ENCODE measurements at places on chromosomes 16 and 17.
A peak's percentile ranks its signal among the peaks of the same experiment; 100 is the strongest.

- no peak for DNase-seq
These were observed 9.8 kb downstream of the ADAM11 start for GRCh38 chr17:44768505-44769142.

DNA sequence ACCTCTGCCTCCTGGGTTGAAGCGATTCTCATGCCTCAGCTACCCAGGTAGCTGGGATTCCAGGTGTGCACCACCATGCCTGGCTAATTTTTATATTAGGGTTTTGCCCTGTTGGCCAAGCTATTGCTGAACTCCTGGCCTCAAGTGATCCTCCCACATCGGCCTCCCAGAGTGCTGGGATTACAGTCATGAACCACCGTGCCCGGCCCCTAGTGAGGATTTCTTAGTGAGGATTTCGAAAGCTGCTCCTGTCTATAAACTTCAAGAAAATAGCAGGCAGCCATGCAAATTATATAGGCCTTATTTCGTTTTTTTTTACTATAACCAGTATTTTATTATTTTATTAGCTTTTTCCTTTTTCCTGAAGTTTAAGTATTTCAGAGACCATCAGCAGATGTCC, 41.6 kb downstream of the EPN2 start:
- no peak for DNase-seq

DNA sequence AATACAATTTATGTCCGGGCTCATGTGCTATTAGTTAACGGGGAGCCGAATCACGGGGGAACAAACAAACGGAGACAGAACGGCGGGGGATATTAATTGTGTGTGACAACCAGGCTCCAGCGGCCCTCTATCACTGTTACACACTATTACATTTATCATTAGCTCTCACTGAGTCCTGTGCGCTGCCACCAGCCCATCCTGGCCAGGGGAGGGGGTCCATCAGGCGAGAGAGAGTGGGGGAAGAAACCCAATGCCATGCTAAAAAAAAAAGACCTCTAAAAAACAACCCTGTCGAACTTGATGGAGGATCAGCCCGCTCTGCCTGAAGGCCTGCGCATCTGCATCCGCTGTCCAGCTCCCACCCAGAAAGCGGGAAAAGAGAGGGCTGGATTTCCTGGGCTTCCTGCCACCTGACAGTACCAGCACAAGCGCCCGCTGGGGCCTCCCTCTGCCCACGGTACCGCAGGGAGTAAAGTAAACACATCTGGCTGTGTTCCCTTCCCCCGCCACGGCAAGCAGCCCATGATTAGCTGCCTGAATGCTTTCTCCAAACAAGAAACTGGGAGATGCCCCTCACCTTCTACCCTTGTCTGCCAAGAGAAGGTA, 41.7 kb downstream of the PIPOX start:
- DNase-seq, result no peak

GRCh38 chr17:35683591-35683990, 47.8 kb upstream of the RASL10B start:
- no peak for DNase-seq

- no peak for DNase-seq
These were observed 31.6 kb upstream of the ASIC2 start for GRCh38 chr17:33324736-33325135.

GRCh38 chr16:50282010-50282538, 15.7 kb downstream of the ADCY7 start:
- no peak for DNase-seq

GRCh38 chr16:10664720-10665126, 30.0 kb downstream of the TEKT5 start:
- DNase-seq, result no peak

- no peak for DNase-seq
These were observed 1.3 kb upstream of the KRTAP4-7 start for GRCh38 chr17:41082626-41083025.

GRCh38 chr16:46632778-46633733, 11.9 kb upstream of the SHCBP1 start:
- no peak for DNase-seq

- DNase-seq, result no peak
These were observed 107.3 kb downstream of the MSI2 start for GRCh38 chr17:57363580-57363979.

DNA sequence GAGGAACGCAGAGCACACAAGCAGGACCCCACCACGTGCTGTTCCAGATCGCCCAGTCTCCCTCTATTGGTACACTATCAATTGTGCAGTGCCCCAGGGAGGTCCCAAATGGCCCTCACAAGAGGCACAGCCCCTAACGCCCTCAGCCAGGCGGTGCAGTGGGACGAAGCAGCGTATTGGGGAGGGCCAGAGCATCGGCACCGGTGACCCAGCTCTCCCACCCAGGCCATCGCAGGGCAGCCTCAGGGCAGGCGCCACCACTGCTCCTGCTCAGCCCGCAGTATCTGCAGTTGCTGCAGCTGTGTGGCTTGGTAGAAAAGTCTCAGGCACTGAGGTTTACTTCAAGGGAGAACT, 5.9 kb upstream of the FAAP100 start:
- no peak for DNase-seq

DNA sequence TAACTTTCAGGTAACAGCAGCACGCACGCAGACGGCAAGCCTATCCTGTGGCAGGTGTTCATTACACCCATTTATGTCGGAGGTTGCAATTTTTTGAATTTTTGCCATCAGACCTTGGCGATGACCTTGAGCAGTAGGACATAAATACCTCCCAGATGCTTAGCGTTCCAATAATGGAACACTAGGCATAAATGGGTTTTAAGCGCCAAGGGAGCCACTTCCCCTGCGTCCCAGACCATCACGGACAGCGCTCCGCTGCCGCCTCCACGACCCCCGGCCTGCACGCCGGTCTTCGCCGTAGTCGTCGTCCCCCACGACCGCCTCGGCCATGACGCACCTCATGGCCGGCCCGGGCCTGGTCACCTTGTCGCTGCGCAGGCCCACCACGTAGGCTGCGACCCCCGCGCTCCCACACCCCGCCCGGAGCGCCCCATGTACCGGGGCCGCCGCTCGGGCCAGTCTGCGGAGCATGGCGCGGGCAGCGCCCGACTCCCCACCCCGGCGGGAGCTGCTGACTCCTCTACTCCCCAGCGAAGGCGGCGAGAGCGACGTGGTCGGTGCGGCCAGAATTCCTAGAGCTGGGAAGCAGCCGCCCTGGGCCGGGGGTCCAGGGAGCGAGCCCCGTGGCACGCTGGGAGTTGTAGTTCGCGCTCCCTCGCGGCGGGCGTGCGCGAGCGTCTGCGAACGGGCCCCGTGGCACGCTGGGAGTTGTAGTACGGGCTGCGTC, 22.7 kb downstream of the TMEM235 start:
- DNase-seq, result peak; percentile 80

DNA sequence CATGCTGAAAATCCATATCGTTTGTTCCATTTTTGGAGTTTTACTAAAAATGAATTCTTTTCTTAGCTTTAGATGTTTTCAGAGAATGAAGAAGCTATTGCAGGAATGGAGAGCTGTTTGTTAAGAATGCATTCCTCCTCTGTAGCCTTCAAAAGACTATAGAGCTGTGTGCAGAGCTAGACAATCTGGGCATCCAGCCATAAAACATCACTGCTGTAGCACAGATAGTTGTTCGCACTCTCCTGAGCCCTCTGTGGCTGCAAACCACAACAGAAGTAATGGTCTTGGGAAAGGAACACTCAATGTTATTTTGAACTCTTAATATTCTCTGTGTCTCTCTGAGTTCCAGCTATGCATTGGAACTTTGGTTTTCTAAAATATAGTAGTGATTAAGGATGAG, 4.9 kb downstream of the TNRC6C start:
- DNase-seq, result peak; percentile 57

DNA sequence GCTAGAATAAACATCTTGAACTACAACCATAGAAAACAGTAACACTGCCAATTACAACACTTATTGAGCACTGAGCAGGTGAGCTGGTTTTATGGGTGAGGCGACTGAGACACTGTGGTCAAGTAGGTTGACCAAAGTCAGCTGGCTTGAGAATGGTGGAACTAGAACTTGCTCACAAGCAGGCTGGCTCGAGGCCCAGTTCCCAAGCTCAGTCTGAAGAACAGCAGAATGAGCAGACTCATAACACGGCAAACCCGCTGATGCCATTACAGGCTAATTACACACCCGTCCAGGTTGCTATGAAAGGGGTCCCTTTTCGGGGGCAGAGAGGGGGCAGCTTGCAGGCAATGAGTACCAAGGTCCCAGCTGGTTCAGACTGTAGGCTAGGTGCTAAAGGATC, 6.5 kb downstream of the ZZEF1 start:
- DNase-seq, result no peak

- no peak for DNase-seq
These were observed 478.5 kb downstream of the GRIN2A start for GRCh38 chr16:9703731-9704130.

GRCh38 chr16:28883221-28883996, 5.1 kb downstream of the ATP2A1 start:
- no peak for DNase-seq

- no peak for DNase-seq
These were observed 112.5 kb upstream of the CHMP6 start for GRCh38 chr17:80878876-80879722.

GRCh38 chr17:37212179-37212578, 163.6 kb upstream of the C17orf78 start:
- no peak for DNase-seq

- DNase-seq, result no peak
These were observed 27.6 kb upstream of the VAT1L start for GRCh38 chr16:77760800-77761199.

GRCh38 chr17:74979408-74980146, 7.0 kb upstream of the HID1 start:
- DNase-seq, result no peak

DNA sequence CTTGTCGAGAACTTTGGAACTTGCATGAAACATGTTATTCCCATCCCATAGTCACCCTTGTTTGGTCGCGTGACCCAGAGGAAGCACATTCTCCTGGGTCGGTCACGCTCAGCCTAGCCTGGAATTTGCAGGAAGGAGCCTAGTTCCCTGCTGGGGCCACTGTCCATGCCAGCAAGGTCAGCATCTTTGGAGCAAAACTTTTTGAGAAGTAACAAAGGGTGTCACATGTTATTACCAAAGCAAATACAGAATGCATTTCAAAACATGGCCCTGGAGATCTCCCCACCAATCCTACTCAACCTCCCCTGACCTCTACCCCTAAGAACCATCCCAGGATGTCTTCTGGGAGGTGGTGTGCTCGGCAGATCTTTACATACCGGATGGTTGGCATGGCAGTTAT, 26.2 kb upstream of the IRF8 start:
- no peak for DNase-seq

DNA sequence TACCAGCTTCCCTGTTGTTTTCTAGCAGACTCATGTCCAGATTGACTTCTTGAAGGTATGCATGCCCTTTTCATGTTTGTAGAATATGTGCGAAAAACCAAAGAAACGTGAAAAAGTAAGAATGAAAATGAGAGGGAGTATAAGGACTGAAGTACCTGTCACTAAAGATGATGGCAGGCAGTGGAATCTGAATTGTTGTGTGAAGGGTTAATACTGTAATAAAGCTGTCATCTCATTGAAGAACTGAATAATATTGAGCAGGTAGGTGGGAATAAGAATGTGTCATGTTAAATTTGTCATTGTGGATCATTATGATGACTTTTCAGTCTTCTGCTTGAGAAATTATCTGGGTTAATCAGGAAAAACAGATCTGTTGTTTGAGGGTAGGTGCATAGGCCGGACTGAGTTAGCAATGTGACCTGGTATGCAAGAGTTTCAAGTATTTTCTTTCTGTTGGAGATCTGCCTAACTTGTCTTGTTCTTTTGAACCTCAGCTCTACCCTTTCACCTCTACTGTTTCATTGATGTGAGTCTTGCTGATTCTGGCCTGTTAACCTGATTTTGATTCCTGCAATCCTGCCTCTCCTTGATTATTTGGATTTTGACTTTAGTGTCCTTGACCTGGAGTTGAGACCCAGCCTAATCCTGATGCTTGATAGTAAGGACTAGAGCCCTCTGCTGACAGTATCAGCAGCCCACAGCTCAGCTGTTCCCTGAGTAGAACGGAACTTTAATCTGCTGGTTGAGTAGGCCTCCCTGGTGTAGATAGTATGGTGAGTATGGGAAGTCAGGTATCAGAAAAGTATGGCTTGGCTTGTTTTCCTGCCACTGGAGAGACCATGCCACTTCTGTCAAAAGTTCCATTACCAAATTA, 64.6 kb downstream of the MAP2K4 start:
- DNase-seq, result no peak

DNA sequence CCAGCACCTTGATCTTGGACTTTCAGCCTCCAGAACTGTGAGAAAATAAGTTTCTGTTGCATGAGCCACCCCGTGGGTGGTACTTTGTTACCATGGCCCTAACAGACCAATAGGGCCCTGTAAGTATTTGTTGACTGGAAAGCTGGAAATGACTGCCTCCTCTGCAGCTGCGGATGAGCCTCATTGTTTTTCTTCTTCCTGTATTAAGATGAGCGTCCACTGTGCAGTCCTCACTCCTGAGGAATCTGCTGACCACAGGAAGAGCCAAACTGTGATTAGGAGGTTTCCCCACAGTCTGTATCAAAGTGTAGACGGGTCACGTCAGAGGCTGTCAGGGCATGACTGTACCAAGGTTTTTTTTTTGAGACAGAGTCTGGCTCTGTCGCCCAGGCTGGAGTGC, 12.2 kb upstream of the AKTIP start:
- no peak for DNase-seq

GRCh38 chr17:82148997-82149396, 51.0 kb upstream of the FASN start:
- DNase-seq, result no peak

DNA sequence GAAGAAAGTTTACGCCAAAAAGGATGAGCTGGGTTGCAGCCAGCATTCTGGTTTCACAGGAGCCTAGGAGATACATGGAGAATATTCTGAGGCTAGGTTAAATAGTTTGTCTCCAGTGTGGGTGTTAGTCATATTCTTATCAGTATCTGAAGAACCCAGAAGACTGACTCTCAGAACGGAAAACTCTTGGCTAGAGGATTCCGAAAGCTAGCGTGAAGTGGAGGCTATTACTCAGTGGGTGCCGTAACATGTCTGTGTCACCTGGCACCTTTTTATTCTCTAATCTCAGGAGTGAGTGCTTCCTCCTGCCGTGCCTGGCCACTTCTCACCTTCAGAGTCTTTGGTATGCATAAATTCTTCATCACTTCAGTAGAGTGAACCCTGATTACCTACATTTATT, 199.5 kb downstream of the WWOX start:
- no peak for DNase-seq
